Activated naive CD8-positive, alpha-beta T cell treated with anti-CD3 and anti-CD28 coated beads for 36 hours (primary cell): ENCODE measurements at places on chromosomes 1 and 21.

DNA sequence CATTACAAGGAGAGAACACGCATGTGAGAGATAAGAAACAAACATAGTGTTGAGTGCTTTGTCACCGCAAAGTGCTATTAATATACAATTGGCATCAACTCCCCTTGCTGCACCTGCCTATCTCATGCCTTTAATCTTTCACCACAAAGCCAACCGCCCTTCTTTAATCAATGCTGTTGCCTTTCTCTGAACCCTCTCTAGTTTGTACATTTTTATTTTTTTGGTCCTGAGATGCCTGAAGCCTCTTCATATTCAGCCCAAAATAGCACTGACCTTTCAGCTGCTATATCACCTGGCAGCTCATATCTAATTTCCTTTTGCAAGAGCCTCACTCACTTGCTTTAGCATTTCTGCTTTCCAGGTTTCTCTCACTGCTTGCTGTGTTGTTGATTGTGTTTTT lies 504.7 kb downstream of the NUF2 start:
- no peaks in the 10 kb centered on the region for H3K36me3 ChIP-seq
- H3K27me3 ChIP-seq, result no peaks in the 10 kb centered on the region
- no peak overlapping the region for H3K27ac ChIP-seq
- DNase-seq, result no peak
- no peak overlapping the region for H3K4me3 ChIP-seq
- no peaks in the 10 kb centered on the region for H3K4me1 ChIP-seq

GRCh38 chr1:201137579-201138310 lies 10.8 kb upstream of the ASCL5 start:
- peaks cover 5% of the 10 kb centered on the region for H3K36me3 ChIP-seq
- H3K4me1 ChIP-seq, result no peaks in the 10 kb centered on the region
- H3K27ac ChIP-seq, result no peak overlapping the region
- no peak overlapping the region for H3K4me3 ChIP-seq
- DNase-seq, result no peak

GRCh38 chr1:162709132-162709860 lies 77.0 kb downstream of the DDR2 start:
- DNase-seq, result no peak
- H3K4me1 ChIP-seq, result peaks cover 2% of the 10 kb centered on the region

DNA sequence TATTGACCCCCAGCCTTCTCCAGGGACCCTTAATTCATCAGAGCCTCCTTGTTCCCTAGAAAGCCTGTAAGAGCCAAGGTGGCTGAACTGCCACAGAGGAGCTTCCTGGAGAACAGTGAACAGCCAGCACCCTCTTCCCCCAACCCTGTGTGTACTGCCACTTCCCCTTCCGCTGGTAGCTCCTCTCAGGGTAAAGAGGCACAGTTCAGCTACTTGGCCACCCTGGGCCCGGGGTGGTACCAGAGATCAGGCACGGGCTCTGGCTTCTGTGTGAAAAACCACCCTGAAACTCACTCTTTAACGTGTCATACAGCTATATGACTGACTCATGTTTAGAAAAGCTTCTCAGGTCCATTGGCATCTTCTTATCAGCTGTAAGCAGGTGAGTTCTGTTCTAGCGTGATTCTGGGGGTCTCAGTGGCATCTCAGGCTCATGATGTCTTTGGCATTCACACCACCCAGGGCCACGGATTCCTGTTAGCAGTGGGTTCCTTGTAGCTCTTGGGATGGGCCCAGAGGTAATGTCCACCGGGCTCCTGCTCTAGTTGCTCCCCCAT lies 22.4 kb downstream of the ARMH1 start:
- peaks cover 30% of the 10 kb centered on the region for H3K4me1 ChIP-seq
- no peaks in the 10 kb centered on the region for H3K27me3 ChIP-seq
- peaks cover 2% of the 10 kb centered on the region for H3K36me3 ChIP-seq
- peak overlapping the region; percentile 81 for H3K27ac ChIP-seq
- DNase-seq, result peak; percentile 38
- no peak overlapping the region for H3K4me3 ChIP-seq

GRCh38 chr1:2115702-2116341 lies 65.6 kb downstream of the PRKCZ start:
- no peaks in the 10 kb centered on the region for H3K27me3 ChIP-seq
- DNase-seq, result no peak
- H3K4me1 ChIP-seq, result no peaks in the 10 kb centered on the region
- peaks cover 8% of the 10 kb centered on the region for H3K36me3 ChIP-seq
- H3K4me3 ChIP-seq, result no peak overlapping the region

- peaks cover 41% of the 10 kb centered on the region for H3K36me3 ChIP-seq
- H3K4me3 ChIP-seq, result peak within 1 kb of the TSS; percentile 93
- peak within 1 kb of the TSS; percentile 95 for H3K27ac ChIP-seq
Observed at GRCh38 chr1:112674440-112674985, at the start of gene MOV10. Gene MOV10, plus strand, starts transcription at chr1:112674659. Its CDS starts 254 bp downstream, at chr1:112674913.

GRCh38 chr1:20719261-20719660 lies 1.5 kb upstream of the KIF17 start:
- no peak overlapping the region for H3K4me3 ChIP-seq
- DNase-seq, result no peak
- peaks cover 2% of the 10 kb centered on the region for H3K36me3 ChIP-seq
- H3K27me3 ChIP-seq, result peaks cover 34% of the 10 kb centered on the region
- H3K27ac ChIP-seq, result no peak overlapping the region

DNA sequence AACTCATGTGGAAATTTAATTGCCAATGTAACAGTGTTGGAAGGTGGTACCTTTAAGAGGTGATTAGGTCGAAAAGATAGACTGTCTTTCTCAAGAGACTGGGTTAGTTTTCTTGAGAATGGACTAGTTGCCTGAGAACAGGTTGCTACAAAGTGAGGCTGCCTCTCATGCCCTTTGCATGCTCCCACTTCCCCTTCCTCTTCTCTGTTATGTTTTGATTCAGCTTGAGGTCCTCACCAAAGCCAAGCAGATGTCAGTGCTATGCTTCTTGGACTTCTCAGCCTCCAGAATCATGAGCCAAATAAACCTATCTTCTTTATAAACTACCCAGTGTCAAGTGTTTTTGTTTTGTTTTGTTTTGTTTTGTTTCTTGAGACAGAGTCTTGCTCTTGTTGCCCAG lies 187.0 kb upstream of the RUNX1 start:
- no peaks in the 10 kb centered on the region for H3K27me3 ChIP-seq
- DNase-seq, result no peak
- H3K27ac ChIP-seq, result no peak overlapping the region
- peaks cover 14% of the 10 kb centered on the region for H3K36me3 ChIP-seq
- H3K4me1 ChIP-seq, result peaks cover 37% of the 10 kb centered on the region
